ENCODE measurements at places on chromosomes 2 and 18.
A peak's percentile ranks its signal among the peaks of the same experiment; 100 is the strongest.

- DNase-seq: no peak
These were observed 68.5 kb downstream of the USP40 start for GRCh38 chr2:233498126-233498525.

DNA sequence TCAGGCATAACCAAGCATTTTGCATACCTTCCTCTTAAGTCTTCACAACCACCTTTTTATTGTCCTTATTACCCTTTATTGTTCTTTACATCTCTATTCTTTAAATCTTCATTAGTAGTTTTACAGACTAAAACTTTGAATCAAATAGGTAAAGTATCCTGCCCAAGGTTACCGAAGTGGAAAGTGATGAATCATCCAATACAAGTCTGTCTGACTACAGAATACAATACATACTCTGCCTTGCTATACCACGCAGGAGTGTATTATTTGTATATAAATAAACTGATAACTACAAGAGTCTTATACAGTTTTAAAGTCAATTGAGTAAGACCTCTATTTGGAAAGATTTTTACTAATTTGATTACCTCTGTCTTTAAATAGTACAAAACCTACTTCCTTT lies 196.0 kb downstream of the ZEB2 start:
- DNase-seq: no peak

DNA sequence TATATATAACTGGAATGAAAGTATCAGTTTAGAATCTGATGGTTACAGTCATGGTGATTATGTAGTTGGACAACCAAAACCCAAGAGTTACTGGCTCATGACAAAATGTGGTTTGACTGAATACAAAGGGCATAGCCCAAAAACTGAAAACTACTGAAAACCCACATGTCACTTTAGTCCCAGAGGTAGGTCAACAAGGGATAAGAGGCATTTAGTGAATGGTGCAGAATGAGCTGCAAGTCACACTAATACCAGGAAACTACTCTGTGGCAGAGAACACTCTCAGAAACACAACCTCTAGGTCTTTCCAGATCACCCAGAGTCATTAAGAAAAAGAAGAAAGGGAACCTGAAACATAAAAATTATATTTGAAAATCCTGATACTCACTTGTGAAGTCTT lies 154.5 kb downstream of the AGPS start:
- no peak for DNase-seq

- DNase-seq: peak; percentile 88
These were observed 111.2 kb downstream of the PLB1 start for GRCh38 chr2:28606986-28607441.

DNA sequence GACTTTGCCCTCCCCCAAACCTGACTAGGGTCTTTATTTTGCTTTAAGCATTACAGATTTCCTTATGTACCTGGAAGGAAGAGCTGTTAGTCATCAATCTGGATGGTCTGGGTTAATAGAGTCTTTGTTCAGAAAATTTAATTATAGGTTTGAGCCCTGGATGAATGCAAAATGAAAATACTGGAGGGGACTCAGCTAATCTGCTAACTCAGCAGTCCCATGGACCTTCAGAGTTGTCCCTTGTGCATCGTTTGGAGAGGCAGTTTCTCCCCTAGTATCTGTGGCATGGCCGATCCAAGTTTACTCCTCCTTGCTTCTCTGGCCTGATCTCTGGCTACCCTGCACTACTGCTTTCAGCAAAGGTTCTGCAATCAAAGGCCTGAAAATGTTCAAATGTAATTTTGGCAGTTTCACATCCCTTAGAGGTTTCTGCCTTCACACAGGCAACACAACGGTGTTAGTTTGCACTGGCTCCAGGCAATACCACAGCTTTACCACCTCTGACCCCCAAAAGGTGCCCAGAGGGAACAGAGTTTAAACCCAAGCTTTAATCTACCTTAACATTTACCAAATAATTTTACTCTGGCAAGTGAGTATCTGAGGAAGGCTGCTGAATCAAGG lies 134.3 kb downstream of the THADA start:
- no peak for DNase-seq

- no peak for DNase-seq
These were observed 940 bp upstream of the BOLA3 start for GRCh38 chr2:74148457-74149246.

DNA sequence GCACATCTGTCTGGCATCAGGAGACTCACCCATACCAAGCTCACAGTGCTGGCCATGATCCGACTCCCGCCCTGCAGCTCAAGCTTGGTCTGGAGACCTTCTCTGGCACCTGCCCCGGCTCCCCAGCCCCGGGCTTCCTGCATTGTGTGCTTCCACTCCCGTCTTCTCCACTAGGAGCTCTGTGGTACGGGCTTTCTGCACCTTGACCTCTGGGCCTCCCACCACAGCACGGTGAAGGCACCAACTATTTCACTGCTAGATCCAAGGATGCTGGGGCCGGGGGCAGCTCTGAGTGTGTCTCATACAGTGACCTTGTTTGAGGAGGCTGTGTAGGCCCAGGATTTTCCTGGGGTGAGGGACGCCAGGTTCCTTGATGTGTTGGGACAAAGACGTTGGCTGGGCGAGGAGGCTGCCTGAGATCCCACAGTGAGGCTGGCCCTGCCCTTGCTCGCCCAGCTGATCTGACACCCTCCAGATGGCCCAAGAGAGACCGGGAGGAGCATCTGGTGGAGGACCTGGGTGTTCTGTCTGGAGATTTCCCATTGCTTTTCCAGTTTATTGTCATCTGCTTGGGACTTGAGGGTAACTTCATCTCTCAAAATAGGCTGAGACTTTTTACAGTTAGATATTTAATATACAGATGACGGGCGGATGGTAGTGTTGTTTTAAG lies 64.0 kb downstream of the HPCAL1 start:
- DNase-seq: no peak

DNA sequence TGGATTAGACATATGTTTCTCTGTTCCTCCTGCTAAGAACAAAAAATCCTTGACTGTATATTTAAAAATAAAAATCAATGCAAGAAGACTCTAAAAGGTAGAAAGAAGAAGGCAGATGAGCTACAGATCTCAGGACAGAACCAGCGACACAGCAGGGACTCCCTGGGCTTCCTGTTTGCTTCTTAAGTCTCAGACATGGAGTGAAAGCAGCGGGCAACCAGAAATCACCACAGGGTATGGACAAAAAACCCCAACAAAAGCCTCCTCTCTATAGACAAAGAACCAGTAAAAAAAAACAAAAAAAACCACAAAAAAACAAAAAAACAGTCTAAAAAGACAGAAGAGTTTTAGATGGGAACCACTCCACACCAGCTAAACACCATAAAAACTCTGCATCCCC lies 971.0 kb upstream of the GYPC start:
- DNase-seq: no peak

DNA sequence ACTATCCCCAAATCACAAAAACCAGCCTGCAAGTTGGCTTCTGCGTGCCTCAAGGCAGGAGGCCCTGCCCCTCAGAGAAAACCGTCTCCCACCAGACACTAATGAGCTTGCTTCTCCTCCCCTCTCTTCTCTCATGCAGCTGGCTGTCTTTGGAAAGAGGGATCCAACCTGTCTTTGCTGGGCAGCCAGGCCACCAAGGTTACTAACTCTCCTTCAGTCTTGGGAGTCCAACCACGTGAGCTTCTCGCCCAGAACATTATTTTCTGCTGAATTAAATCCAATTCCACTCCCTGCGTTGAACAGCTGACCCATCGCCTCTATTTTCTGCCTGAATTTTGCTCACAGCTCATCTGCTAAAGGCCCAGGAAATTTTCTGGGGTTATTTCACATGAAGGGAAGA lies 291.3 kb upstream of the NCKAP5 start:
- DNase-seq: no peak

DNA sequence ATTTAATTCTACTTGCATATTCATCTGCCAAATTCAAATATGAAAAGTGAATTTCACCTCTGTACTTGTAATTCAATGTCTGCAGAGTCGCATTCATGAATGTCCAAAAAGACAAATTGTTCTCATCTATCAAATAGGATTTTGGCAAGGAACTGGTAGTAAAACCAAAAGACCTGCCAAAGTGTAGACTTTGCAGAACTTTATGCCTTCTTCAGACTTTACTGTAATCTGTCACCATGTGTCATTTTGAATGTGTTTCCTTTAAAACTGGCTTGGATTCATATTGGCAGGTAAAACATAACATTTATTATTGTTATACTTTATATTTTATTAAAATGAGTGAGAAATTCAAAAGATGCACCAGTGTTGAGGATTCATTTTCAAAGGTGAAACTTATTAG lies 701.9 kb upstream of the LINC00305 start:
- DNase-seq: no peak

- no peak for DNase-seq
These were observed 1.5 kb downstream of the MTA3 start for GRCh38 chr2:42569883-42570282.
